ENCODE measurements at places on chromosomes 2 and 18.
A peak's percentile ranks its signal among the peaks of the same experiment; 100 is the strongest.

- no peak for DNase-seq
Observed at GRCh38 chr2:8448824-8449556, 232.9 kb upstream of the ID2 start.

DNA sequence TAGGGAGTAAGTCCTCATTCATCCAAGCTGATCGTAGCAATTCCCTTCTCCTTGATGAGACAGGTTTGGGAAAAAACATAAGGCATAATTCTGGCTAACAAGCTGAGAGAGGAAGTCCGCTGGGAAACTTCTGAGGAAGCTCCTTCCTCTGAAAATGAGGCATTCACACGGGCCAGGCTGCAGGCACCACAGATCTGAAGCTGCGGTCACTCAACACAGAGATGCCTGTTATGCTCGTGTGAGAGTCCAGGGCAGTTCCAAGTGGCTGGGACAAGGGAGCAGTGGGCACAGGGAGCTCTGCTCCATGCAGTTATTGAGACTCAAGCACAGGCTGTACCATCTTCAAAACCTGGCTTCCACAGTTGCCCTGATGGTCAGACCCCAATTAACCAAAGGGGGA, 200.9 kb upstream of the ID2 start:
- no peak for DNase-seq

GRCh38 chr2:71122387-71123298, 7.4 kb downstream of the MCEE start:
- DNase-seq, result peak; percentile 43

GRCh38 chr2:212005085-212005671, 533.4 kb downstream of the ERBB4 start:
- peak; percentile 28 for DNase-seq

GRCh38 chr18:9209279-9209678, 72.7 kb downstream of the ANKRD12 start:
- DNase-seq, result peak; percentile 61

DNA sequence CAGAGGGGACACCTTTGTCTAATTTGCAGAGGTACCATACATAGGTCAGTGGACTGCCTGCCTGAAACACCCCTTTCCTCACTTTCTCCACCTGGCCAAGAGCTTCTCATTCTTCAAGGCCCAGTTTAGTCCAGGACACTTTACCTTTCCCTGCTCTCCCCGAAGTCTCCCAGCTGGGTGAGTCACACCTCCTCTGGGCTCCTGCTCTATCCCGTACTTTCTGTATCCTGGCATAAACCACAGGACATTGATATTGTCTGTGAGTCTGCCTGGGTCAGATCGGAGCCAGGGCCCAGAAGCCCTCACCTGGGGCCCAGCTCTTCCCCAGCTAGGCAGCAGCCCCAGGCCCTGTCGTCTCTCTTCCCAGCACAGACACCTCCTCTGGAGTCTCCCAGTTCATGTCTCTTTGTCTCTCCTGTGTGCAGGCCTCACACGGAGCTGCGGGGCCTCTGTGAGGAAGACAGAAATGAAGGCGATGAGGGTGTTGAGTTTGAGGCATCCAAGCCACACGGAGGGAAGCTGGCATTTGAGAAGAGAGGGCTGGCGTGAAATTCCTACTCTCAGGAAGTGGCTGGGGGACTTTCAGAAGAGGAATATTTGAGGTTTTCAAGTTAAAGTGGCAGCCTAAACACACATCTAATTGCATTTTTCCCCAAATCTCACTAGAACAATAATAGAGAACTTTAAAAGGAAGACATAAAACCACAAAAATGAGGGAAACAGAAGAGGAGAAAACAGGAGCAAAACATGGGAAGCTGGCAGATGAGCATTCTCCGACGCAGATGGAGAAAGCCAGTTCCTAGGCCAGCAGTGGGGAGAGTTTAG, 79.6 kb upstream of the LAPTM4A start:
- DNase-seq, result peak; percentile 90

DNA sequence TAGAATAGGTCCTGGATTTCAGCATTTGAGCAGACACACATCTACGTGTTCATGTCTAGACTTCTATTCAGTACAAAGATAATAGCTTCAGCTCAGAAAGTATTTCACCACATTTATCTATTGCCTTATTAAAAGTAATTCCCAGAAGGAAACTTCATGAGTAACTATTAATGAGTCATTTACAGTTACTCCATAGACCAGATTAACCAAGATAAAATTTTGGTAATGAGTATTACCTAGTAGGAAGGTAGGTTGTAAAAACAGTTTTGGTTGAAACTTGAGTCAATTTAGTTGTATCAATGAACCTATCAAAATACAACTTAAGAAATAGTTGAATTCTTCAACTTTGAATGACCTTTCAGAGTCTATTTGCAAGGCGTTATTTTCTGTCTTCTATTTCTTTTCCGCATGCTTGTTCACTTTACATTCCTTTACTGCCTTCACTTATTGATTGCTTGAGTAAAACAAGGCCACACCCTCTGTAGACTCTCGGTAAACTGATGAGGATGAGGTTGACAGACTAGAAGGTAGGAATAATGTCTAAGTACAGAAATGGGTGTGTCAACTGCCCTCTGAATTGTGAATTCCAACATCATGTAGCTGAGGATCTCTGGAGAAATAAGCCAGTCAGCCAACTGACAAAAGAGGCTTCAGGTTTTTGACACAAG, 1165.6 kb upstream of the ZEB2 start:
- DNase-seq, result no peak

GRCh38 chr18:46237891-46238290, 133.7 kb downstream of the HAUS1 start:
- no peak for DNase-seq

- peak; percentile 67 for DNase-seq
Observed at GRCh38 chr2:25664183-25664964, 9.0 kb downstream of the DTNB start.
